ENCODE measurements at places on chromosomes 1 and 21.

- no peak for DNase-seq
These were observed 7.6 kb downstream of the CD101 start for GRCh38 chr1:117009132-117009531.

GRCh38 chr1:197954718-197955418, 37.7 kb downstream of the LHX9 start:
- DNase-seq = no peak

DNA sequence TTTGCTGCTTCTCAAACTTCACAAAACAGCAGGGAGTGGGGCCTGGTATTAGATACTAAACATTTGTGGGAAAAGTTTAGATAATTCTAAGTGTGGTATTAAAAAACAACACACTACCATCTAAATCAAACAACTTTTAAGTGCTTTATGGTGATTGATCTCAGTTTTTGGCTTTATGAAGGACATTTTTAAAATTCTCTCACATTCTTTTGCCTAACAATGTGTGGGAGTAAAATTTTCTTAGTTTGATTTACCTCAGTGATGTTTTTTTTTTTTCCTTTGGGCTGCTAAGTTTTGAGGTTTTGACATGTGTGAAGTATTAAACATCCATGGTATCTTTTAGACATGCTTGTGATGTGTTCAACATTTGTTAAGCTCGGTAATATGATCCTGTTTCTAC, 116.2 kb downstream of the DISP1 start:
- DNase-seq = no peak

- no peak for DNase-seq
These were observed 80.1 kb downstream of the SPAG17 start for GRCh38 chr1:118104951-118105350.

DNA sequence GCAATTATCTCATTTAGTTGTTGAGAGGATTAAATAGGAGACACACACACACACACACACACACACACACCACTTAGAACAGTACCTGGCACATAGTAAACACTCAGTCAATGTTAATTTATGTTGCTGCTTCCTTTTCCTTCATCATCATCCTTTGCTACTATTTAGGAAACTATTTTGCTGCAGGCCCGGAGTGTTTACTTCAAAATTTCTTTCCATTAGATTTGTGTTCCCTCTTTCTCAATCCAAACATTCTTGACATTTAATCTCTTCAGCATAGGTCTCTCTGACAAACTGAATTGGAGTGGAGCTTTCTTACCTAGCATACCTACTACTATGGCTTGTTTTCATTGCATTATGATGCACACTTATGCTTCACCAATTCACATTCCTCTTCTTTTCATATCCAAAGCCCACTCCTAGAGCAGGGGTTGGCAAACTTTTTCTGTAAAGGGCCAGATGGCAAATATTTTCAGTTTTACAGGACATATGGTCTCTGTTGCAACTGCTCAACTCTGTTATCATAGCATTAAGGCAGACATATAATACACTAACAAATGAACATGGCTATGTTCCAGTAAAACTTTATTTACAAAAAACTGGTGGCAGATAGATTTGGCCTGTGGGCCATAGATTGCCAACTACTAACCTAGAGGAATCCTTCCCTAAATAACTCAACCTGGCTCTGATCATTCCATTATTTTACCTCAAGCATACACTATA, 49.5 kb downstream of the SCMH1 start:
- no peak for DNase-seq

Data from activated CD4-positive, alpha-beta T cell treated with anti-CD3 and anti-CD28 coated beads, Interleukin-2, amount 50 U/mL, for 24 hours (primary cell).